Caco-2 (cell line): ENCODE measurements at places on chromosomes 4 and X. TPM values are rescaled to one million over a fixed set of nuclear protein-coding genes. Genes with fewer than 3 reads are reported as not detected.
A peak's percentile ranks its signal among the peaks of the same experiment; 100 is the strongest.

DNA sequence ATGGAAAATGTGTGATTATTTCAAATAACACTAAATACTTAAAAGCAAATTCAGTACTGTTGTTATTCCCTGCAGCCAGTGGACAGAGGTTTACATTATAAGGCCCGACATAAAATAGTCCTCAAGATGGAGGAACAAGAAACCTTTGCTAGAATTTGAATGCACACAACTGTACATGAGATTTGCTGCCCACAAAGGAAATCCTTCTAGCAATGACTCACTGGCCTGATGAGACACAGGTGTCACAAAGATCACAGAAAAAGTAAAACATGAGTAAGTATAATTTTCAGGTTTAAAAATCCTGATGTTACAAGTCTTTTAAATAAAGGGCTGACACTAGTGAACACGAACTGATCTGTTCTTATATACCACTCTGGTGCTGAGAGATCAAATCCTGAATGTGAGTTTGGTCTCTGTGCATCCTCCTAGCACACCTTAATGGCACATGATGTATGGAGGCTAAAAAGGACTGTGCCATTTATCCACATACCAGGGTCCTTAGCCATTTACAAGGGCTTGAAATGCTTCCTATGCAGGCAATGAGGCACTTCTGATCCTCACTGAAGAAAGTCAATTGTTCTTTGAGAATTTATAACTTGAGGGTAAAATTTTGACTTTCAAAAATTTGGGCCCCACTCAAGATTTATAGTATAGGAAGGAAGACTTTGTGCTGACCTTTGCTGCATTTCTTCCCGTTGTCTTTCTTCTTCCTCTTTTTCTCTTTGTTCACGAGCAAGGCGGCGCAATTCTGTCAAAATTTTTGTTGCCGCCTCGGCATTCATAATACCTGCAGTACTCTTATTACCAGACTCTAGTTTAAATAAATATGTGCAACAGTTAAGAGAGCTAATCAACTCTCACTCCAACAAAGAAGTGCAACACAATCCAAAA lies 23.0 kb downstream of the MAP7D3 start:
- no peaks in the 10 kb centered on the region for H3K4me1 ChIP-seq
- no peak overlapping the region for H3K27ac ChIP-seq
- no peaks in the 10 kb centered on the region for H3K36me3 ChIP-seq

GRCh38 chr4:68927165-68927564 lies 24.4 kb downstream of the UGT2A3 start:
- H3K4me1 ChIP-seq = no peaks in the 10 kb centered on the region
- no peaks in the 10 kb centered on the region for H3K27me3 ChIP-seq
- H3K36me3 ChIP-seq = no peaks in the 10 kb centered on the region
- no peak overlapping the region for H3K27ac ChIP-seq

DNA sequence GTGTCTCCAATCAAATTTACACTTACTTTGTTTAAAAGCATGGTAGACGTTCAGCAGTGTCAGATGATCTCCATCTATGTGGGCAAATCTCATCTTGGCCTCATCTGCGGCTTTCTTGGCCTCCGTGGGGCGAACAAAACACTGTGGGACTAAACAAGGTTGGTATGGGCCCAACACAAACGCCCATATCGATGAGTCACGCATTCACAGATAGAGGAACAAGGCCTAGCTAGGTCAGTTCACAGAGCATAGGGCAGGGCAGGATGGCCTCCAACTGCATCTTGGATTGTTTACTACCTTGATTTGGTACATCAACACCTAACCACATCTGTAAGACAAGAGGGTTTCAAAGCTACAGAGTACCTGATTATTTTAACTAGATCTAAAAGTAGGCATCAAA lies 47.3 kb downstream of the DHX15 start:
- no peaks in the 10 kb centered on the region for H3K27me3 ChIP-seq
- no peak for DNase-seq
- no peak overlapping the region for H3K27ac ChIP-seq
- H3K36me3 ChIP-seq = no peaks in the 10 kb centered on the region
- 0 out of 2 replicates have a peak, but pooled peaks cover 4% of the 10 kb centered on the region for H3K4me1 ChIP-seq

DNA sequence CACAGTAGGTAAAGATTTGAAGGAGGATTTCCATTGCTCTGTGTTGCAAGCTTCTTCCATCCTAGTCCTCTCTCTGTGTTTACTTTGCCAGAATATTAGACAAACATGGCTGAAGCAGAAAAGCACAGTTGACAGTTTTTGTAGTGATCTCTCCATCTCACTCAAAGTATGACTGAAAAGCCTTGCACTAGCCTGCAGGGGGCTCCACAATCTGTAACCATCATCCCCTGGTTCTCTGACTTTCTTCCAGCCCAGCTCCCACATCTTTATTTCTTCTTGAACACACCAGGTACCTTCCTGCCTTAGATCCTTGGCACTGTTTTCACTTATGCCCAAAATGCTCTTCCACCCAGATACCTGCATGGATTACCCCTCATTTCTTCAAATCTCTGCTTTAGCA lies 34.1 kb upstream of the HHIP start:
- H3K4me3 ChIP-seq = no peak overlapping the region
- no peak for DNase-seq
- H3K27me3 ChIP-seq = no peaks in the 10 kb centered on the region
- no peak overlapping the region for H3K27ac ChIP-seq
- no peaks in the 10 kb centered on the region for H3K4me1 ChIP-seq

GRCh38 chr4:20288047-20288650 lies 36.4 kb downstream of the SLIT2 start:
- no peaks in the 10 kb centered on the region for H3K27me3 ChIP-seq
- H3K4me1 ChIP-seq = no peaks in the 10 kb centered on the region
- no peak overlapping the region for H3K27ac ChIP-seq
- H3K4me3 ChIP-seq = no peak overlapping the region
- DNase-seq = no peak

DNA sequence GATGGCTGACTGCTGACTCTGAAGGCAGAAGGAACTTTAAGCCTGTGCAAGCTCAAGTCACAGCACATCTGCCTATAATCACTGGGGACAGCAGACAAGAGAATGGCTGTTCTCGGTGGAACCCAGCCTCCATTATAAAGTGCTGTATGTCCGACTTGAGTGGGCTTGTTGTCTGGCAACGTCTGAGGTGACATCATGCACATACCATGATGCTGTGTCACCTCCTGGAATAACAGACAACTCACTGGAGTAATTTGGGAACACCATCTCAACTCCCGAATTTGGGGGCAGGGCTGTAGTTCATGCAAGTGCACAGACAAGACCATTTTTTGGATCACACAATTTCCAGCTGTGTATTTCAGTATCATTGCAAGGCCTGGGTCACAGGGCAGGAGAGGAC lies 59.8 kb upstream of the GPM6B start:
- DNase-seq = no peak
- no peaks in the 10 kb centered on the region for H3K27me3 ChIP-seq
- no peaks in the 10 kb centered on the region for H3K4me1 ChIP-seq

DNA sequence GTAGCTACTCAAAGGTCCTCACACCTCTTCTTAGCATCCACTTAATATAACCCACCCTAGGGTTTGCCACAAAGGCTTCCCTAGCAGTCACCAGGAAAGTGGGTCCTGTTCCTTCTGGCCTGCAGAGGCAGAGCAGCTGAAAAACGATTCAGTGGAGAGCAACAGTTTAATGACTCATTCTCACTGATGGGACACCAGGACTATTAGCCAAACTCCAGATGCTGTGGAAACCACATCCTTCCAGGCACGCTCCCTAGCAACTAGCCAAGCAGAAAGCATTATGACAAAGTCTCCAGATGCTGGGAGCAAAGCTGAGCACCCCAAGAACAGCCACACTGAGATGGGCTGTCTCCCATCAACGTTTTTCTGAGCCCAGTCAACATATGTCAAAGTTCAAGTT lies 30.3 kb upstream of the UTP14A start:
- no peak for DNase-seq
- H3K36me3 ChIP-seq = no peaks in the 10 kb centered on the region
- no peaks in the 10 kb centered on the region for H3K27me3 ChIP-seq
- H3K27ac ChIP-seq = no peak overlapping the region
- no peak overlapping the region for H3K4me3 ChIP-seq

DNA sequence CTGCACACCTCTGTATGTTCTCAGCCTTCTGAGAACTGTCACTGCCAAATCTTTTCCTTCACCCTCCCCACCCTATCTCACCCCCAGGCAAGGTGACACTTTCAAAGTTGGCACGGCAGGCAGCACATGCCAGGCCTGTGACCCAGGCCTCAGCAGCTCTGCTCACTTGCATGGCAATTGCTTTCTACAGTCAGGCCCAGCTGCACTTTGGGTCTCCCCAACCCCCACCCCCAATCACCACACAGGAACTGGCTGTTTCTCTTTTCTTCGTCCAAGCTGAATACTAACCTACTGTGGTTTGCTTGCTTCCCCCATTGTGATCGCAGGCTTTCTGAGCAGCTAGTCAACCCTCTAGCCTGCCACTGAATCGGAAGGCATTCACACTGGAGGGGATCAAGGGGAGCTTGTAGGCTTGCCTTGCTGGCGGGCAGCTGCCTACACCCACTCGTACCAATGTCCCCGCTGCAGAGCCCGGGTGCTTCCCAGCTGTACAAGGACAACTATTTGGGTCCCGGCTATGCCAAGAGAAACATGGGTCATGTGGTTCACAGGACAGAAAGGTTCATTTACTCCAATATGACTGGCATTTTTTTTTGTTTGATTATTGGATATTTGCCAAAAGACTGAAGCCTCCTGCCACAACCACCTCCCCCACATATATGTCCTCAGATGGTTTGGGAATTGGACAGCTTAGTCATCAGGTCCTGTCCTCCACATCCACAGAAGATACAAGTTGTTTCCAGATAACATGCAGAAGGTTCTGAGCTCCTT lies 28.1 kb downstream of the SLC25A43 start:
- no peak overlapping the region for H3K27ac ChIP-seq
- no peaks in the 10 kb centered on the region for H3K4me1 ChIP-seq
- H3K4me3 ChIP-seq = no peak overlapping the region
- H3K27me3 ChIP-seq = no peaks in the 10 kb centered on the region
- DNase-seq = no peak

GRCh38 chrX:118652717-118653116 lies 74.7 kb upstream of the IL13RA1 start:
- DNase-seq = peak; percentile 46
- H3K4me1 ChIP-seq = peaks cover 5% of the 10 kb centered on the region; the same call in 1 of the 2 replicates
- no peak overlapping the region for H3K4me3 ChIP-seq
- H3K27me3 ChIP-seq = no peaks in the 10 kb centered on the region
- no peak overlapping the region for H3K27ac ChIP-seq

DNA sequence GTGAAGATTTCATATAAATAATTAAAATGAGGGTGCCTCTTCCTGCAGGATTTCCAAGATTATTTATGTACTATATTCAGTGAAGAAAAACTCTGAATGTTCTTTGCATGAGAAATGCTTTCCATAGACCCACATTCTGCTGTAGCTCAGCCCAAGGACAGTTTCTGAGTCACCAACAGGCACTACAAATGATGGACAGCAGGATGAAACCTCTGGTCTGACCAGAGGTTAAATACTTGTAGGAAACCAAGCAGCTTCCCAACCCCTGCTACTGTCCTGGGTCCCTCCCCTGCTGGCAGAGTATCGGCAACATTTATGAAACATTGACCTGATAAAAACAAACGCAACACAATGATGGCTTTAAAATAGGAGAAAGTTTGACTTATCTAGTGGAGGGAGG lies 73.1 kb downstream of the CXXC4 start:
- H3K36me3 ChIP-seq = no peaks in the 10 kb centered on the region
- no peak overlapping the region for H3K27ac ChIP-seq
- no peaks in the 10 kb centered on the region for H3K27me3 ChIP-seq
- no peak overlapping the region for H3K4me3 ChIP-seq

- no peaks in the 10 kb centered on the region for H3K4me1 ChIP-seq
- H3K36me3 ChIP-seq = no peaks in the 10 kb centered on the region
- H3K27ac ChIP-seq = no peak overlapping the region
Measured at GRCh38 chr4:184117662-184118199, 99.9 kb downstream of the ENPP6 start.

DNA sequence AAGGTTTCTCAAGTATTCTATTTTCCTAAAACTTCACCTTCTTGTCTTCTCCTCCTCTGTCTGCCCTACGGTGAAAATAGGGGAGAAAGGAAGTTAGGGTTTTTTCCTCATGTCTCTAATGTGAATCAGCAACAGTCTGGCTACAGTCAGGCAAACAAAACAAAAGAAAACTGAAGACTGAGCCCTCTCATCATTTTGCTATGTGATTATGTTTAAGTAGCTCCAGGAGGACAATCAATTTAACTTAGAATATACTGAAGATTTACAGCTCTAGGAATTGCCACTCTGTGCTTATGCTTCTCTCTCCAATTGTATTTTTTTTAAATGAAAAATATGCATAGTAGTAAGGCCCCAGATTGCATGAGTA lies 316.2 kb downstream of the GPAT3 start:
- peaks cover 38% of the 10 kb centered on the region for H3K4me1 ChIP-seq
- H3K27me3 ChIP-seq = no peaks in the 10 kb centered on the region
- H3K4me3 ChIP-seq = no peak overlapping the region
- H3K27ac ChIP-seq = peak overlapping the region; percentile 65
- H3K36me3 ChIP-seq = no peaks in the 10 kb centered on the region

DNA sequence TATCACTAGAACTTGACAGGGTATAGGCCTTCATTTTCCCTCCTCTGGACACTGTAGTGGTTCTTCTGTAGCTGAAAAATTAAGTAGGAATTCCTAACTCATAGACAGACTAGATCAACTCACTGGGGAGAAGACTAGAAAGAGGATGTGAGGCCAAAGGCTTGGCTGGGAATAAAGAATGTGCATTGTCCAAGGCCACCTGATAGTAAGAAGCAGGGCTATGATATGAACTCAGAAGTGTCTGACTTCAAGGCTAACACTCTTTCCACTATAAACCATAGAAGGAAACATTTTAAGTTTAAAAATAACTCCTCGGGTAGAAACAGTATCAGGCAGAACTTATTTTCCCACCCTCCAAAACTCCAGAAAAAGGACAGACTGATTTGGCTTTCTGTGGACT lies 346.6 kb downstream of the OPHN1 start:
- no peaks in the 10 kb centered on the region for H3K4me1 ChIP-seq
- no peak overlapping the region for H3K4me3 ChIP-seq
- H3K36me3 ChIP-seq = no peaks in the 10 kb centered on the region
- no peak for DNase-seq
- no peaks in the 10 kb centered on the region for H3K27me3 ChIP-seq

DNA sequence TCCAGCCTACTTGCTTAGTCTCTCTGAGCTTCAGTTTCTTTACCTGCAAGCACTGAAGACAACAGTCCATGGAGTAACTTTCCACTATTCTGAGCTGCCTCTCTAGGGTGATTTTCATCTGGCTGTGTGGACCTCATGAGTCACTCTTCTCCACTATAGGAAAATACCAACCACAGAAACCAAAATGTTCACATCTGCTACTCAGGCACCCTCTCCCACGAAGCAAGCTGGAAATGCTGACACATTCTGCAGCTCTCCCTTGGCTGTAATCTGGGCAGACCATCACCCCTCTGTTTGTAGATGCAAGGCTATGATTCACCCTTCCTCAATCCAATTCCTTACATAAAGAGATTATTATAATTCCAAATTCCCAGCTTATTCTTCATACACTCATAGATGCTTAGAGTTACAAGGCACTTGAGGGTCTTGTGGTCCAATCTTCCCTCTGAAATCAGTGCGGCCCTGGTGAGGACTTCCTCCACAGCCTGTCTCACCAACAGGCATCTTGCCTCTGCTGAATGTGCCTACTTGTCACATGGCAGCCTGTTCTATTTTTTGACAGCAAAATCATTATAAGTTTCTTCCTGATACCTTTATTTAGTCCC lies 97.0 kb upstream of the LNX1 start:
- H3K4me1 ChIP-seq = no peaks in the 10 kb centered on the region
- H3K36me3 ChIP-seq = no peaks in the 10 kb centered on the region
- H3K27ac ChIP-seq = no peak overlapping the region
- no peaks in the 10 kb centered on the region for H3K27me3 ChIP-seq
- H3K4me3 ChIP-seq = no peak overlapping the region
- DNase-seq = no peak

AKAP4 gene
- not detected in 2 replicates for total RNA-seq

SPINK2 gene
- total RNA-seq = not detected in 2 replicates

MAGEE2 gene
- total RNA-seq = not detected in 2 replicates

SH3BGRL gene
- 24.6 and 32.1 TPM in 2 replicates for total RNA-seq

ADGRA3 gene
- total RNA-seq = 35.0 and 39.9 TPM in 2 replicates

WDR1 gene
- total RNA-seq = 250 and 270 TPM in 2 replicates
